HFFc6 (cell line): ENCODE measurements at places on chromosomes 5 and 9. TPM values are rescaled to one million over a fixed set of nuclear protein-coding genes. Genes with fewer than 3 reads are reported as not detected.

- DNase-seq = peak; percentile 40
These were observed 31.8 kb downstream of the SPATA31C2 start for GRCh38 chr9:88106492-88106891.

DNA sequence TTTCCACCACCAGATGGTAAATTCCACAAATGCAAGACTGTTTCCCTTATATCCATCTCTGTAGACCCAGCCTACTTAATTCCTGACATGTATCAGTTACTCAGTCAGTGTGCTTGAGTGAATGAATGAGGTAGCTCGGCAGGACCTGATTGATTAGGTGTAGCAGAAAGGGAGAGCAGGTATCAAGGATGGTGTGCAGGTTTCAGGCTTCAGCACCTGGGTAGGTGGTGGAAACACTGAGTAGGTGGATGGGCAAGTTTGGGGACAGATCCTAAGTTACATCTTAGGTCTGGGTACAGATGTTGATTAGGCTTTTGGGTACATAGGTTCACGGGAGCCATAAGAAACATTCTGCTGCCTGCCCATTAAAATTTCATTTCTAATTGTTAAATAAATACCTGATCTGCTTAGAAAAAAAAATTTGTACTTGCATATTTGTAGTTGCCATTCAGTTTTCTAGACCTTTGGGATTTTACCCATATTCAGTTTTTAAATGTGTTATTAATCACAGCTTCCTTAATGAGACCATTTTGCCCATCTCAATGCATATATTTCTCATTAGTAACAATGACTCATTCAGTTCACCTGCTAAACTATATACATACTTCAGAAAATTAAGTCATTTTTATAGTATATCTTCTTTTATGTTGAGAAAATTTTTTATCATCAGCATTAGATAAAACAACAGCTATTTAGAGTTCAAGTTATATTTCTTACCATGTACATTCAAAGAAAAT, 111.8 kb downstream of the INIP start:
- DNase-seq = no peak

SPINK6 gene
- total RNA-seq = not detected in 3 replicates

DNA sequence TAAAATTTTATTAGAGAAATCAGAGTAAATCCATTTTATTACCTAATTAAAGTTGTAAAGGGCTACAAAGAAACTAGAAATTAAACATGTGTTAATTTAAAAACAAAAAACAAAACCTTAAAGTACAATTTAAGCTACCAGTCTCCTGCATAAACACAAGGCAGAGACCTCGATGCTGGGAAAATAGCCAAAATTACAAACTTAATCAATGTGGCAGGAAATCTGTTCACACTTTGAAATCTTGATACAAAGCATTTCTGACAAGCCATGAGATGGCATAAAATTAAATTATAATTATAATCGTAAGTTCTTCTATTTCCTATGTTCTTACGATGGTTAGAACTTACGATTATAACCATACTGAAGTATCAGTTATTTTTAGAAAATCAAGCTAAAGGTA, 158.0 kb upstream of the FREM1 start:
- no peak for DNase-seq

TUT7 gene
- total RNA-seq = 17.6 to 23.9 TPM (median 18.5 TPM) in 3 replicates

PCDHA3 gene
- 0.05 TPM in 1 of 2 replicates, not detected in the other for total RNA-seq

- no peak for DNase-seq
These were observed 88.5 kb downstream of the FEM1C start for GRCh38 chr5:115456056-115456455.

AIF1L gene
- total RNA-seq = 0.22 to 0.48 TPM (median 0.25 TPM) in 3 replicates

DNA sequence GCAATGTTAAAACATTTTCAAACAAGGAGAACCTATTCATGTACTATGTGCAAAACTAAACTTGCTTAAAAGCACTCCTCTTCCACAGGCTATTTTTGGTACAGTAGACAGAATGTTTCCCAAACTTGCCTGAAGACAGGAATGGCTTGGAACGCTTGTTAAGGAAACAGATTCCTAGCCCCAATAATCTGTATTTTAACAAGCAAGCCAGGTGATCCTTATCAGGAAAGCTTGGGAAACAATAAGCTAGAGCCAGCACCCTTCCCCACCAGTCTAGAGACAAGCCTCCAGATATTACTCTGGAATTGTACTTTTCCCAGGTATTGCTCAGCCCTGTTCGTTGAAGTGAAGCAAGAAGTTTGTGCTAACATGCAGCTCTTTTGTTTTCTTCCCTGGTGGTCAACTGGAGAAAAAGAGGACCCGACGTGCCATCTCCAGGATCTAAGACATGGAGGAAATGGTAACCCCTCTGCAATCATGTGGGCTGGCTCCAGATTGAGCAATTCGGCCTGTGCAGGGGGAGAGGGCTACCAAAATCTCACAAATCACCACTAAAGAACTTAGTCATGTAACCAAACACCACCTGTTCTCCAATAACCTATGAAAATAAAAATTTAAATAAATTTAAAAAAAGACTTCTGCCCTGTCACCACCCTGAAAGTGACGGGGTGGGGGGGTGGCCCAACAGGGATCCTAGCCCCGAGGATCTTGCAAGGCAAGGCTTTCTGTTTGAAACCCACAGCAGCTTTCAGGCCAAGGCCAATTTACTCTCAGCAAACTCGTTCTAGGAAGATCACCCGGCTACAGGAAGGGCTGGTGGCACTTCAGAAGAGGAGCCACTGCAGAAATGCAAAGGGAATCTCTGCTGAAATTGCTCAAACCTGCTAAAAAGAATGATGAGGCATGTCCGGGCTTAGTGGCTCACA, 48.6 kb downstream of the SHB start:
- no peak for DNase-seq

TICAM2 gene
- 9.9 to 13.6 TPM (median 10.2 TPM) in 3 replicates for total RNA-seq

RANBP3L gene
- total RNA-seq = not detected in 2 replicates

- no peak for DNase-seq
These were observed 974 bp downstream of the CCDC69 start for GRCh38 chr5:151222790-151223446.

SPATA9 gene
- total RNA-seq = 0.39 to 0.51 TPM (median 0.48 TPM) in 3 replicates

GRCh38 chr9:686321-686813, 155.1 kb upstream of the DMRT1 start:
- DNase-seq = peak; percentile 45

- no peak for DNase-seq
These were observed 249.6 kb downstream of the DENND1A start for GRCh38 chr9:123680352-123680751.

ANKRD31 gene
- total RNA-seq = 0.04 to 0.07 TPM in 2 of 3 replicates, not detected in the other
